Mesothelial cell of epicardium (in vitro differentiated cells): ENCODE measurements at places on chromosomes 16 and 17. TPM values are rescaled to one million over a fixed set of nuclear protein-coding genes. Genes with fewer than 3 reads are reported as not detected.

Gene RDM1
- 2.1 to 3.5 TPM (median 3.4 TPM) in 3 replicates for total RNA-seq

Gene MSLN
- 5.0 to 5.8 TPM (median 5.7 TPM) in 3 replicates for total RNA-seq

- no peak for DNase-seq
- H3K36me3 ChIP-seq: no peaks in the 10 kb centered on the region
Measured at GRCh38 chr17:32552280-32552679, 65.5 kb downstream of the CDK5R1 start.

Gene CPNE7
- 1.2 to 1.7 TPM (median 1.2 TPM) in 3 replicates for total RNA-seq
